Astrocyte (in vitro differentiated cells and primary cell): ENCODE measurements at places on chromosomes 11 and 22.

- DNase-seq: no peak
Measured at GRCh38 chr11:112631333-112631732, 329.9 kb upstream of the NCAM1 start.

DNA sequence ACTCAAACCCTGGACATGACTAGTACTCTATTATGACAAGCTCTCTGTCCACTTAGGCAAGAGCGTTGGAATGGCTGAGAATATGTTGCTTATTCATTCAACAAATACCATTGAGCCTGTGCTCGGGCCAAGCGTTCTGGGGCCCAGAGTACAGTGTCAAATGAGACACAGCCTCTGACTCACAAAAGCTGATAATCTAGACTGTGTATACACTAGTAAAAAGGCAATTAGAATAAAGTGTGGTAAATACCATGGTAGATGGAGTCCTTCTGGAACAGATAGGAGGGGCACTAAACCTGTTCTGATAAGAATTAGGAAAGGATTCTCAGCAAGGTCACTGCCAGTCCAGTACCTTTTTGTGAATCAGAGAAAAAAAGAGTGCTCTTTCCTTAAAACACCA, 24.7 kb downstream of the KCNE3 start:
- peak; percentile 51 for DNase-seq

- no peak for DNase-seq
Measured at GRCh38 chr11:113591117-113591516, 115.0 kb downstream of the TMPRSS5 start.

GRCh38 chr11:6834021-6834420, 11.5 kb upstream of the OR10A5 start:
- DNase-seq: no peak

GRCh38 chr11:19200410-19201201, 1.2 kb downstream of the CSRP3 start:
- DNase-seq: peak; percentile 79
